ENCODE measurements at places on chromosomes 6 and 20.

DNA sequence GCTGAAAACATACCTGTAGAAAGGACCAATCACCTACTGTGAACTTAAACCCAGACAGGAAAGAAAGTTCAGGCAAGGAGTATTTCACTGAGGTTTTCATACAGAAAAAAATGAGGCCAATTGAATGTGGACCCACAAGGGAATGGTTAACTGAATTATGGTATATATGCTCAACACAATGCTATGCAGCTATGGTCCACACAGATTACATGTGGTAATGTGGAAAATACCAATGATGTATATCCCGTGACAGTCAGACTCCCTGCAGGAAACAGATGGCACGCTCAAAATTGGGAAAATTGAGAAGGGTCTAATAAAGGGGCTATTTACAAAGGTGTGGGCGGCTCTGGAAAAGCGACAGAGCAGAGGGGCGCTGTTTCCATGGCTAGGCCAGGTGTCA lies 47.1 kb upstream of the PIM1 start:
- no peak for DNase-seq

- DNase-seq, result no peak
These were observed 87.9 kb upstream of the CNKSR3 start for GRCh38 chr6:154598399-154598798.

DNA sequence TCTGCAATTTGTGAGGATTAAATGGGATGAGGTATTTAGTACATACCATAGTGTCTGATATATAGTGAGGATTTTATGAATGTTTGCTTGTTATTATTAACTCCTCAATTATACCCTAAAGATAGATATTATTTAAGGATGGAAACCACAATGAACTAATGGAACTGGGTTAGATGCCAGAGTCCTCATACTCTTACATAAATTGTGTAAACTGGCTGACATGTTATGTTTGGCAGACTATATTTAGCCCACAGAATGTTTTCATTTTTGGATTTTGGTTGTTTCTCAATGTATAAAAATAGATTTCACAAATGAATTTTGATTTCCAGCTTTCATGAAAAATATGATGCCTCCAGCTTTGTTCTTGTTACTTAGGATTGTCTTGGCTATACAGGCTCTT lies 37.6 kb downstream of the HTR1B start:
- DNase-seq, result no peak

DNA sequence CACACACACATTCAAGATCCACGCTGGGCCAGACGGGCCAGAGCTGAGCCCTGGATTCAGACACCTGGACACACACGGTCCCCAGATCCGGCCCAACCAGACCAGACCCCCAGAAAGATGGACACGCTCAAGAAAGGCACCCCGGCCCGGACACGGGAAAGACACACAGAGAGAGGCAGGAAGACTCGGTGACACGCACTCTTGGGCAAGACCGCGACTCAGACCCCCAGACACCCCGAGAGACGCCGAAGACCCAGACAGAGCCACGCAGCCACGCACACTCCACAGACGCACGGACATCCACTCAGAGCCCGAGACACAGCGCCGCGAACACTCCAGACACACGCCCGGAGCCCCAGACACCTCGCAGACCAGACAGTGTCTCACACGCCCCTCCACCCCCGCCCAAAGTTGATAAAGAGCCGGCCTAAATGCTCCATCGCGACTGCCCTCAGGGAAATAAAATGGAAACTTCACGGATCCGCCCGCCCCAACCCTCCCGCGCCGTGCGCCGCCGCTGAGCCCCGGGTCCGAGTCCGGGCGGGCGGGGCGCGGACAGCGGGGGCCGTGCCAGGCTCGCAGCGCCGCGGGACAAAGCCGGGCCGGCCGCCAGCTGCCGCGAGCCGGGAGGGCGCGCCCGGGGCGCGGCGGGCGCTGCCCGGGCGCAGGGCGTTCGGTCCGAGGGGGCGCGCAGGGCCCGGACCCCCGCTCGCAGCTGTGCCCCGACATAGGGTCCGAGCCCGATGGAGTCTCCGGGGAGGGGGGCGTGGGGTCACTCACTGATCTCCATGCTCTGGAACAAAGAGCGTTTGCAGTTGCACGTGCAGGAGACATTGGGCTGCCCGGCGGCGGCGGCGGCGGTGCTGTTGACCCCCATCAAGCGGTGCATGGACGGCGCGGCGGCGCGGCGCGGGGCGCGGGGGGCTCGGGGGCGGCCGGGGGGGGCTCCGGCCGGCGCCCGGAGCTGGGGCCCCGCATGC lies 831 bp downstream of the PMEPA1 start:
- no peak for DNase-seq

DNA sequence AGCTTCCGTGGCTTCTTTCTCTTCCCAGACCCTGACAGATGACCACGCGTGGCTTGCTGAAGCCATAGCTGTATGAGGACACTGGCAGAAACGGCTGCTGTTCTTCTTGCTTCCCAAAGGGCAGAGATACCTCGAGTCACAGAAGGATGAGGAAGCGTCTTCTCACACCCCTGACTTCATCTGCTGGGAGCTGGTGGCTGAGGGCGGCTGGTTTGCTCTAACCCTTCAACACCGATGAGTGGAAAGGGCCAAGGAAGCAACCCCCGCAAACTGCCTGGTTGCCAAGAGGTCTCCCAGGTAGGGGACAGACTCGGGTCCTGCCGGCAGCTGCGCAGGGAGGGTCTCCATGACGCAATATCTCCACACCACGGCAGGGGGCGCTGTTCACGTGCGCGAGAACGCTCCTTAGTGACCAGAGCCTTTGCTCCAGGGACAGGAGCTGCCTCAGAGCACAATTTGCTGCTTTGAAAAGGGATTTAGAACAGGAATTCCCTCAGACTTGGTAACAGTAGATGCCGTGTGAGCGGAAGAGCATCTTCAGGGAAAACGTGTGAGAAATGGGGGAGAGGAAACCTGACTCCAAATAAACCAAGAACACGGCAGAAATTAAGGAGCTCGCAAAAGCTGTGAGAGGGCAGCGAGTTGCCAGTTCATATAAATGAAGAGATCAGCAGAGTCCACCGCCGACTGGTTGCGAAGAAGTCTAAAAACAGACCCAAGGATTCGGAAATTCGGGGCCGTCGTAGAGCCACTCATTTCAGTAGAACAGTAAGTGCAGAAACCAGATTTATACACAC lies 80.2 kb downstream of the ERMARD start:
- DNase-seq, result peak; percentile 64

DNA sequence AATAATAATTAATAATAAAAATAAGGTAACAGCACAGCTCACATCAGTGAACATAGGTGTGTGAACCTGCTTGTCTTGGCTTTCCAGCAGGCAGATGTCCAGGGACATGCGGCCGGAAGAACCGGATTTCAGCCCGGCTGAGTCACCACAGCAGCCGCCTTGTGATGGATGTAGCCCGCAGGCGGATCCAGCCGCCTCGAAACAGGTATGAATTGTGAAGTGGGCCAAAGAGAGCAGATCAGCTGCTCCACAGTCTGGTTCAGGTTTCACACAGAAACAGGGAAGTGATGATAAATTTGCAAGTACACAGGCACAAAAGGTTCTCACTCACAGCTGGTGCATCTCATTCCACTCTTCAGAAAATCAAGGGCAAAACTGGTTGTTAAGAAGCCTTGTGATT lies 55.1 kb downstream of the ID4 start:
- peak; percentile 97 for DNase-seq

DNA sequence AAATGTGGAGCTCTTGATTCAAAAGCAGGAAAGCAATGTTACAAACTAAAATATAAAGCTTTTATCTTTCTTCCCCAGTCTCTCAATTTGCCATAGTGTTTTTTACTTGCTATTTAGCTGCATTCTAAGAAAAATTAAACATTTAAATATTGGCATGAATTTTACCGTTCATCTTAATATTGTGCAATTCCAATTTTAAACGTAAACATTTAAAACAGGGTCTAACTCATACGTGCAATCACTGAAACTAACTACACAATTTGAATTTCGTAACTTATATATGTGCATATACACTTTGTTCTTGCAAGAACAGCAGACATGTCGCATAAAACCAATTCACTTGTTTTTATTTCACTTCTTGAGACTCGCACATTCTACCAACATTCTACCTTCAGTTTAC lies 280.8 kb upstream of the QKI start:
- no peak for DNase-seq

- DNase-seq, result no peak
These were observed 51.0 kb downstream of the JAG1 start for GRCh38 chr20:10622657-10623418.

DNA sequence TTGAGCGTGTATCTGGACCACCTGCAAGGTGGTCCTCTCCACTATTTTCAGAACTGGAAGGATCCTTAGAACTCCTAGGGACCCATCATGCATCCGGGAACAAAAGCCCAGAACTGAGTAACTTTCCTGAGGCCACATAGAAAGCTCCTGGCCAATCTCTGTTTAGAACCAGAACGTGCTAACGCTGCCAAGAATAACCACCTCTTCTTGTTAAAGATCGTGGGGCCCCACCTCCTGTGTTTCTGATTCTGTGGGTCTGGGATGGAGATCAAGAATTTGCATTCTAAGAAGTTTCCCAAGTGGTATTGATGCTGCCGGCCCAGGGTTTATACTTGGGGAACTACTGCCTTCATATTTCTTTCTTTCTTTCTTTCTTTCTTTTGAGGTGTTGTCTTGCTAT lies 13.3 kb downstream of the CD40 start:
- no peak for DNase-seq

GRCh38 chr6:16700202-16700915 lies 60.9 kb downstream of the ATXN1 start:
- no peak for DNase-seq

GRCh38 chr6:154661768-154662167 lies 71.4 kb upstream of the SCAF8 start:
- DNase-seq, result no peak

DNA sequence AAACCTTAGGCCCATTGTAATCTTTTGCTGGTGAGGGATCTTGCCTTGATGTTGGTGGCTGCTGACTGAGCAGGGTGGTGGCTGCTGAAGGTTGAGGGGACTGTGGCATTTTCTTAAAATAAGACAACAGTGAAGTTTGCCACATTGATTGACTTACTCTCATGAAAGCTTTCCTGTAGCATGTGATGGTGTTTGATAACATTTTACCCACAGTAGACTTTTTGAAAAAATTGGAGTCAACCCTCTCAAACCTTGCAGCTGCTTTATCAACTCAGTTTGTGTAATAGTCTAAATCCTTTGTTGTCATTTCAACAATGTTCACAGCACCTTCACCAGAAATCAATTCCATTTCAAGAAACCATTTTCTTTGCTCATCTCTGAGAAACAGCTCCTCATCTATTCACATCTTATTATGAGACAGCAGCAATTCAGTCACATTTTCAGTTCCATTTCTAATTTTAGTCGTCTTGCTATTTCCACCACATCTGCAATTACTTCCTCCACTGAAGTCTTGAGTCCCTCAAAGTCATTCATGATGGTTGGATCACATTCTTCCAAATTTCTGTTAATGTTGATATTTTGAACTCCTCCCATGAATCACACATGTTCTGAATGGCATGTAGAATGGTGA lies 37.2 kb downstream of the CST9L start:
- DNase-seq, result no peak

- no peak for DNase-seq
These were observed 16.8 kb downstream of the EBF4 start for GRCh38 chr20:2709205-2709981.

DNA sequence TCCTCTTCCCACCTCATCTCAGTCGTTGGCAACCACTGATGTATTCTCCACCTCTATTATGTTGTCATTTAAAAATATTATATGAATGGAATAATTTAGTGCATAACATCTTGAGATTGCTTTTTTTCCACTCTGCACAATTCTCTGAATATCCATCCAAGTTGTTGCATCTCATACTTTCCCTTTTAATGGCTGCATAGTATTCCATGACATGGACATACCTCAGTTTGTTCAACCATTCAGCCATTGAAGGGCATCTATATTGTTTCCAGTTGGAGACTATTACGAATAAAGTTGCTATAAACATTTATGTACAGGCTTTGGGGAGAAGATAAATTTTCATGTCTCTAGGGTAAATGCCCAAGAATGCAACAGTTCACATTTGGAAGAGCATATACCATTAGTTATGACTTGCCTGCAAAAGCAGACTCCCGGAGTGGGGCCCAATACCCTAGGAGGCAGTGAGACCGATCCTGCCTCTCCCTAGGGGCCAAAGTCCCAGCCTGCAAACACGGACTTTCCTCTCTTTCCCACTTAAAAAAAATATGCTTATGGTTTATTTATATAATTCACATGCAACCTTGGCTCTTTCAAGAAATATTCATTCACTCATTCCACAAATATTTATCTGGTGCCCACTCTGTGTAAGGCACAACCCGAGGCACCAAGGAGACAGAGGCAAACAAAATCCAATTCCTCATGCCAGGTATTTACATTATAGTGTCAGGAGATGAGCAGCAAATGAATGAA lies 227.0 kb upstream of the PMEPA1 start:
- DNase-seq, result no peak

- DNase-seq, result peak; percentile 52
These were observed 572 bp downstream of the ZNF341 start for GRCh38 chr20:33732166-33732970.

GRCh38 chr20:43824309-43825050 lies 90.2 kb upstream of the TOX2 start:
- no peak for DNase-seq

- DNase-seq, result no peak
These were observed 279.7 kb downstream of the CDC5L start for GRCh38 chr6:44667226-44667625.

GRCh38 chr6:142184307-142184706 lies 37.2 kb downstream of the VTA1 start:
- DNase-seq, result no peak

DNA sequence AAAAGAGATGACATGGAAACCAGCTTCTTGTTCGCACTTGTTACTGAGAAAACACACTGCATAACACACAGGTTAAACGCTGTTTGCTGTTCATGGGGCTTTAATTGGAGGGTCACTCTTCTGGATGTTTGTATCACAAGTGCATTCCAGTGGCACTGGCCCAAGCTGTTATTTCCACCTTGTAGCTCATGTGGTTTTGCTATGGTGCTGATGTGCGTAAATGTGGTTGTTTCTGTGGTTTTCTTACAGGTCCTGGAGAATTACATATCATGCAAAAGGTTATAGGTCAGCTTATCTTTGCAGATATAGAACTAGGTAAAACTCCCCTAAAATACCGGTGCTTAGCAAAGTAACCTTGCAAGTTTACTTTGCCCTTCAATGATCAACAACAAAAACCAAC lies 89.3 kb upstream of the AHI1 start:
- DNase-seq, result peak; percentile 33

GRCh38 chr6:1212919-1213318 lies 99.0 kb upstream of the FOXQ1 start:
- no peak for DNase-seq

DNA sequence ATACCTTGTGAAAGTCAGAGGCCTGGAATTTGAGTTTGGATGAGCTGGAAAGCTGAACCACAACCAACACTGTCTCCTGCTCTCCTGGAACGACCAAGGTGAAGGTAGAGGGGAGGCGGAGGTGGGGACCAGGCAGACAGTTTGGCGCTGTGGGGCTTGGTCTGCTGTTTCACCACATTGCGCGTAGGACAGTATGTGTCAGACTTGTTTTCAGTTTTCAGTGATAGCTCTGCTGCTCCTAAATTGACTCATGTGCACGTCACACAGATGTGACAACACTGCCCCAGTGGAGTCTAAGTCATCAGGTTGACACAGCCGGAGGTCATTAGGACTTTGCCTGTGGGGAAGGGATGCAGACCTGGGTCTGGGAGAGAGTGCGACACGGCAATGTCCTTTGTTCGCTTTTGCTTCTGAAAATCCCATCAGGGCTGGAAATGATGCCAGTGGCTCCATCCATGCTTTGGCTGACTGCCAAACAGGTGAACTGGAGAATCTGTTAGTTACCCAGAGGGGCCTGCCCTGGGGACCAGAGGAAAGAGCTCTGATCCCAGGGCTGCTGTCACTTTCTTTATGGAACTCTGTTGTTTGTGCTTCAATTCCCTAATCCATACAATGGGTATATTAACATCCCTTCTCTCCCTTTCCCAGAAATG lies 255.5 kb downstream of the CDC5L start:
- DNase-seq, result peak; percentile 12
